ENCODE measurements at places on chromosomes 1 and 21. TPM values are rescaled to one million over a fixed set of nuclear protein-coding genes. Genes with fewer than 3 reads are reported as not detected.

DNA sequence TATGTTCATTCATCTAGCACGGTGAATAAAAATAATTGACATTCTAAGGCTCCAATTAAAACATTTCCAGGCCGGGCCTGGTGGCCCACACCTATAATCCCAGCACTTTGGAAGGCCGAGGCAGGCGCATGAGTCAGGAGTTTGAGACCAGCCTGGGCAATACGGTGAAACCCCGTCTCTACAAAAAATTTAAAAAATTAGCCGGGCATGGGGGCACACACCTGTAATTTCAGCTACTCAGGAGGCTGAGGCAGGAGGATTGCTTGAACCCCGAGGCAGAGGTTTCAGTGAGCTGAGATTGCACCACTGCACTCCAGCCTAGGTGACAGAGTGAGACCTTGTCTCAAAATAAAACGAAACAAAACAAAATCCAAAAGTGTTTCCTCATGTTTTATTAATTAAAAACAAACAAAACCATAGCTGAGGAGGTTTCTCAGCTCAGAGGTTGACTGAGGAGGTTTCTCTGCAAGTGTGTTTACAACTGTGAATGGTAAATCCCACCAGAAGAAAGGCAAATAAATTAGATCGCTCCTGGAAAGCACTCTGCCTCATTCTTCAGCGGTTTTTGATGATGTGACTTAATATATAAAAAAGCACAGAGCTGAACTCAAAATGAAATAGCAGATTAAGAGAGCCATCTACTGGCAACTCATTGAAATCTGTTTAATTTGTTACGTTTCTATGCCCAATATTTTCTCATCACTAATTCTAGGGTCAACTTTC, 37.7 kb upstream of the ATG4C start:
- DNase-seq, result peak; percentile 36

Gene DISP1
- 9.2 TPM for total RNA-seq

Gene GPR37L1
- 0.06 TPM for total RNA-seq

- no peak for DNase-seq
Observed at GRCh38 chr1:112114540-112114939, 125.1 kb upstream of the KCND3 start.

DNA sequence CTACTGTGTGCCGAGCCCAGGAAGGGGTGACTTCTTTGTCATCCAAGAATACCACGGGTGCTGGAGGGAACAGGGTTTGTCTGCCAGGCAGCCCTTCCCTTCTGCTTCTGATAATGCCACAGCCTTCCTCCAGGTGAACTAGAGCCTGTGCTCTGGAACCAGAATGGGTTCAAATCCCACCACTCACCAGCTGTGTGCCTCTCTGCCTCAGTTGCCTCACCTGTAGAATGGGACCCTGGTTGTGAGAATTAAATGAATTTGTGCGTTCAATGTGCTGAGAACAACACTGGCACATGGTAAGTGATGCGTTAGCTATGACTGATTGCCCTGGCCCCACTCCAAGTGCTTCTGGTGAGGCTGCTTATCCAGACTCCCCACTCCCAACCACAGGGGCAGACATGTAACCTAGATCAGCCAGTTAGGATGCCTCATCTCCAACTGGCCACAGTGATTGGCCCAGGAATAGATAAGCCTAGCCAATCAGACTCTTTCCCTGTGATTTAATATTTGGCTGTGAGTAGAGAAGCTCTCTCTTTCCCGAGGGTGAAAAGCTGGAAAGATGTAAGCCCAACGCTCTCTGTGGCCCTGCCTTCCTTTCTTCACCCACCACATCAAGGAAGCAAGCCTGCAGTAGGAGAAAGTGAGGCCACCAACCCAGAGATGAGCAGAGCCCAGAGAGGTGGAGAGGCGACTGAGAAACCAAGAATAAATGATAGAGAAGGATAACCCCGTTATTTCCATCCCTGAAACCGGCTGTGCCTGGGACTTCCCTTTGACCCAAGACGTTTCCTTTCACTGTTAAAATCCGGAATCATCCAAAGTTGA, 20.8 kb upstream of the LAPTM5 start:
- no peak for DNase-seq

DNA sequence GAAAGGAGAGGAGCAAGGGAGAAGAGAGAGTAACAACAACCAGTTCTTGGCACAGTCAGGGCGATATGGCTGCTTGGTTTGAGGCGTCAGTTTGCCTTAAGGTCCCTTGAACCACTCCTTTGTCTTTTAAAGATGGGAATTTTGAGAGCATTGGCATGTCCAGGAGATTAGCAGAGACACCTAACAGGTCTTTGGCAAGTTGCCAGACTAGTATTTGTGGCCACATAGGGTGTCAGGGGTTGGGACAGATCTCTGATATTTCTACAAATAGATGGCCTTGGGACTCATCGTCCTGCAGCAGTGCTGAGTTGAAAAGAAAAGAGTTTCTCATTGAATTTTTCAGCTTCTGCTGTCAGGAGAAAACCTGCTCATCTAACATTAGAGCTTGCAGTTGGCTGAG, 55.3 kb upstream of the KCND3 start:
- DNase-seq, result no peak

- DNase-seq, result no peak
Observed at GRCh38 chr21:35663856-35664606, 396.3 kb downstream of the SETD4 start.

Gene TTLL7
- total RNA-seq, result 37.9 TPM

DNA sequence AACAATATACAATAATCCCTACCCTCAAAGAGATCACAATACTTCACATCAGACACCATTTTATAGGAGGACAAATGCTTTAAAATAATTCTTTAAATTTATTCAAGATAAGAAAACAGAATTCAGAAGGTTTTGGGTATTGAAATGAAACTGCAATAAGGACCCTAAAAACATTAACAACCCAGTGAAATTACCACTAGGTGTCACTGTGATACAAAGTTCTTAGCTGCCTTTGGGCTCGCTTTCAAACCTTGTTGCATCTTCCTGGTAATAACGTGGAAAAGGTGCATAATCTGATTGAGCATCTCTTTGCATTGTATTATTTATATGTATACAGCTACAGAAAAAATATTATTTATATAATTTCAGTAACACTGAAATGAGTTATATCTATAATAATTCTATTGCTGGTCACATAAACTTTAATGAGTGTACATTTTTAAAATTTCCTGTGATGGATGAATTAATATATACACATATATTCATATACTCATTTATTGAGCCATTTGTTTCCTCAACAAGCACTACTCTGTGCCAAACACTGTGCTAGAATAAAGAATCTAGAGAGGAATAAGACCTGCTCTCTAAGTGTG, 185.2 kb downstream of the FAF1 start:
- peak; percentile 74 for DNase-seq

Gene TIE1
- total RNA-seq, result 0.21 TPM

- no peak for DNase-seq
Observed at GRCh38 chr1:23381233-23381885, 11.7 kb upstream of the ZNF436 start.

- no peak for DNase-seq
Observed at GRCh38 chr1:233587196-233587595, 26.7 kb upstream of the KCNK1 start.

Measured in neural progenitor cell (in vitro differentiated cells).